ENCODE measurements at places on chromosomes 5 and 9. TPM values are rescaled to one million over a fixed set of nuclear protein-coding genes. Genes with fewer than 3 reads are reported as not detected.

Gene IL13
- not detected for polyA plus RNA-seq

Gene MEIKIN
- polyA plus RNA-seq: not detected

Gene SH2D3C
- 12.6 TPM for polyA plus RNA-seq

Gene DIPK1B
- polyA plus RNA-seq: 1.1 TPM

Gene HTR4
- 8.7 TPM for polyA plus RNA-seq

Gene OSMR
- 0.54 TPM for polyA plus RNA-seq

Gene FCN1
- polyA plus RNA-seq: 0.94 TPM

Gene PCDHA8
- 0.06 TPM for polyA plus RNA-seq

Gene AQP7
- 38.0 TPM for polyA plus RNA-seq

Gene SCGB3A2
- polyA plus RNA-seq: not detected

Gene SPATA24
- 7.4 TPM for polyA plus RNA-seq

Gene SURF2
- polyA plus RNA-seq: 30.3 TPM

Gene SHOC1
- 0.04 TPM for polyA plus RNA-seq

Gene GPR21
- polyA plus RNA-seq: not detected

Gene CD14
- 3.1 TPM for polyA plus RNA-seq

Gene KLF4
- 99.9 TPM for polyA plus RNA-seq

Gene SERINC5
- 1.9 TPM for polyA plus RNA-seq

Gene NRARP
- 5.1 TPM for polyA plus RNA-seq

Gene HEXB
- polyA plus RNA-seq: 114 TPM

Gene CARD9
- polyA plus RNA-seq: 1.8 TPM
